ENCODE measurements at places on chromosomes 5 and 9.

DNA sequence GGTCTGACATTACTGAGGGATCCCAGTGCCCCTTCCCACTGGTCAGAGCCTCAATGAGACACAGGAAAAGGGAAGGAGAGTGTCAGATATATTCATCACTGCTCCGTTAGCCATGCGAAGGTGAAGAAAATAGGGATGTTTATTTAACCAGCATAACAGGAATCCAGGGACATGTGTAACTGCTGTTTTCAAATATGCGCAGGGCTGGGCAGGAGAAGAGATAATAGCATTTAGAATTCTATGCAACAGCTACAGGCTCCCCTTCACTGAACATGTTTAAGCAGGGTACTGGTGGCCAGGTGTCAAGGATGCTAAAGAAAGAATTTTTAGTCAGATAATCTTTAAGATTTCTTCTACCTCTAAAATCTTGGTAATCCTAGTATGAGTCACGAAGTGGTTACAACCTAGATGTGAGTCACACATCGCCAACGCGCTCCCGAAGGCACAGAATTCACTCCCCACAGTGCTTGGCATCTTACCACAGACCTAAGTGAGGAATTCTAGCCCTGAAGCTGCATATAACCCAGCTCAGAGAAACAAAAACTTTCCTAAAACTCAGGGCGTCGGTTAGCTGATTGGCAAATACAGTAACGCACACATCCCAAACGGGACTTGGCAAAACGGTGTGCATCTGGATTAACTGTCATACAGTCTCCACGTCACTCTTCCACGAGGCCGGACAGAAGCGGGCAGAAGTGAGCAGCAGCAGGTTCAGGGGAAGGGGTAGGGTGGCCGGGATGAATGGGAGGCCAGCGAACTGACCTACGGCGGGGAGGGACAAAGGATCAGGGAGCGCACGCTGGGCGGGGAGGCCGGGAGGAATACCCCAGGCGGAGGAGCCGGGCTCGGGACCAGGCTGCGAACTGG is 1.1 kb downstream of the CTNNAL1 start:
- DNase-seq, result peak; percentile 63

- no peak for DNase-seq
Measured at GRCh38 chr5:53350991-53351770, 129.2 kb upstream of the FST start.

DNA sequence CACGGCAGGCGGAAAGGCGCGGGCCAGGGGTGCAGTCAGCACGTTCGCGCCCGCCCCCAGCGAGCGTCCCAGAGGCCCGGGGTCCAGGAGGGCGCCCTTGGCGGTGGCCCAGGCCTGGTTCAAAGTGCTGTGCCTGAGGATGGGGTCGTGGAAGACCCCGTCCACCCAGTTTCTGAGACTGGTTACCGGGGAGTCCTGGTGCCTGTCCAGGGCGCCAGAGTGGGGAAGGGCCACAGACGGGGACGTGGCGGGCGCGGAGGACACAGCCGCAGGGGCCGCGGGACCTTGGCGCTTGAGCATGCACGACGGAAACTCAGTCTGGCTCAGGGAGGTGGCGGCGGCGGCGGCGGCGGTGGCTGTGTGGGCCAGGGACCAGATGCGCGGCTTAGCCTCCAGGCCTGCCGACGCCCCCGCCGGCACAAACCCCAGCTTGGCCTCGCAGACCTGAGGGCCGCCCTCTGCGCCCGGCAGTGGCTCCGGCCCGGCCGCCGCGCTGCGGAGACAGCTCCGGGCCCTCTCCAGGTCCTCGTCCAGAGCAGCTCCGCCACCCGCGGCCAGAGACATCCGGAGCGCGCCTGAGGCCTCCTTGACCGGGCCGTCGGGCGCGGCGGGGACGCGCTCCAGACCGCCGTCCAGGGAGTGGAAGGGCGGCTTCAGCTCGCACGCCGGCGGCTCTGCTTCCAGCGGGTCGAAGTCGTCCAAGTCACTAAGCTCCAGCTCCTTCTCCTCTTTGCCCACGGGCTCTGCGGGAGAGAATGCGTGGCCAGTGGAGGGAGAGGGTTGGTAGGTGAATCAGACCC is 4.5 kb downstream of the IRX4 start:
- no peak for DNase-seq

GRCh38 chr5:44935871-44936270 is 127.1 kb downstream of the MRPS30 start:
- DNase-seq, result no peak

Data from CD8-positive, alpha-beta T cell (primary cell).